CMK (cell line): ENCODE measurements at places on chromosomes 7 and 10.
A peak's percentile ranks its signal among the peaks of the same experiment; 100 is the strongest.

DNA sequence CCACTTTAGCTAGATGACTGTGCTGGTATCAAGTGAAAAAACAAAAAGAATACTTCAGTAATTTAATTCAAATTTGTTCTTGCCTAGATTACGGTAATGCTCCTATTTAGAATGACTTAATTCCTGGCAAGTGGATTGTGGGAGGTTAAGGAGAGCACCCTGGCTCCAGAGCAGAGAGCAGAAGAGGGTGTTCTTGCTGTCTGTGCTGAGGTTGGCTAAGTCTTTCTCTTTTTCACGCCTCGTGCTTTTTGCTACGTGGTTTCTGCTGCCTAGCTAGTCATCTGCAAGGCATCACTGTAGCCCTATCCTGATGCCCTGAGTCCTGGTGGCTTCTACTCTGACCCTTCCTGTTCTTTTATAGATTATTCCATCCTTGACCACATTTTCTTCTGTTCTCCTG is 101.4 kb downstream of the INSYN2A start:
- no peak for DNase-seq

- DNase-seq, result peak; percentile 26
Observed at GRCh38 chr10:14604181-14605142, 170.2 kb downstream of the FAM107B start.

- DNase-seq, result no peak
Observed at GRCh38 chr10:6176691-6177231, 26.0 kb upstream of the PFKFB3 start.

DNA sequence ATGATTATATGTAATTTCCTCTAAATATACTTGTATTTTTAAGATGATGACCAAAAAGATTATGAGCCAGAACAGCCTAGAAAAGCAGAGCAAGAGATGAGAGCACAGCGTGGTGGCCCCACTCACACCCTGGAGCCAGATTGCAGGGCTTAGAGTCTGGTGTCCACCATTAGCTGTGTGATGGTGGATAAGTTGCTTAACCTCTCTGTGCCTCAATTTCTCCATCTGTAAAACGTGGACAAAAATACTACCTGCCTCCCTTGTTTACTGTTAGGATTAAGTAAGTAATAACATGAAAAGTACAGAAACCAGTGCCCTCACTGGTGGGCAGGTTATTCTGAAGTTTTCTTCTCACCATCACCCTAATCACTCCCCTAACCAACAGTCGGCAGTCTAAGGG is 212.3 kb downstream of the COBL start:
- no peak for DNase-seq

DNA sequence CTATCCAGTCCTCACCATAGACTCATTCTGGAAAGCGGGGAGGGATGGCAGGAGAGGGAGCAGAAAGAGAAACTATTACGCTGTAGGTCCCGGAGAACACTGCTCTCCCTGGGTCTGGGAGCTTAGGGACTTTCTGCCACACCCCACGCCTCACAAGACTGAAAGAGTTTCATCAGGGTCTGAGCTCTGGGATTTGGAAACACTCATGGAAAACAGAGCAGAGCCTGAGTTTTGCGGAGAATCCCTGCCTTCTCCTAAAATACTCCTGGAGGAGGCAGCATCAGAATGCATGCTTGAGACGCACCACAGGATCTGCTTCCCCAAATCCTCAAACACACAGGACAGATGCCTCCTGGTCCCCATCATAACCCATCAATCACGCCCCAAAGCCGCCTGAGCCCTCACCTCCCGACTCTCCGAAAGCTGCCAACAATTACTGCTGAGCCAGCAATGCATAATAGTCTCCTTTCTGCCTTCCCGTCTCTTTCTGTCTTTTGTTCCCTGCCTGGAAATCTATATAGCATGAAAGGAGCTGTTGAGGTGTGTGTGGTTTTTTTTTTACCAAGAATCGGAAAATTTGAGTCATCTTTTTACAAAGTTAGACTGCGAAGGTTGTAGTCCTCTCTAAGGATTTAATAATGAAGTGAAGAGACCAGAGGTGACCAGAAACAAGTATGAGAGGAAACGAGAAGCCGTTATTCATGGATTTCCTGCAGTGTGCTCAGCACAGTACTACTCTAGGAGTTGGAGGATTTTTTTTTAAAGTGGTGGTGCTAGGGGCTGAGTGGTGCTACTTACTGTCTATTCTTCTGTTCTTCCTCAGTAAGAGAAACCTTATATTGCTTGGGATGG is 37.7 kb downstream of the ASB13 start:
- no peak for DNase-seq

DNA sequence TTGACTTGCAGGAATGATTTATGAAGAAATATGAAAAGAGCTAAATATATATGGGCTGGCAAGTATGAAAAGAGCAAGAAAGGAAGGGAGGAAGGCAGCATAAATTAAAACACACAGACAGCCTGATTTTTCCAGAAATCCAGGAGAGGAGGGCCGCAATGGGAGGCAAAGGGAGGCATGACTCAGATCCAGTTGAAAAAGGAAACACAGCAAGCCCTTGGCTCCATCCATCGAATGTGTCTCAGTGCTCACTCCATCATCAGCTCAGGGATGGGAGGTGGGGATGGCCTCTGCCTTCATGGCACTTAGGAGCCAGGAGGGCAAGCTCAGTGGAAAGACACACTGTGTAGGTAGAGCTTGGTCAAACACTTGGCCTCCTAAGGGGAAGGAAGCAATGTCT is 75.7 kb upstream of the PDZD8 start:
- DNase-seq, result no peak

DNA sequence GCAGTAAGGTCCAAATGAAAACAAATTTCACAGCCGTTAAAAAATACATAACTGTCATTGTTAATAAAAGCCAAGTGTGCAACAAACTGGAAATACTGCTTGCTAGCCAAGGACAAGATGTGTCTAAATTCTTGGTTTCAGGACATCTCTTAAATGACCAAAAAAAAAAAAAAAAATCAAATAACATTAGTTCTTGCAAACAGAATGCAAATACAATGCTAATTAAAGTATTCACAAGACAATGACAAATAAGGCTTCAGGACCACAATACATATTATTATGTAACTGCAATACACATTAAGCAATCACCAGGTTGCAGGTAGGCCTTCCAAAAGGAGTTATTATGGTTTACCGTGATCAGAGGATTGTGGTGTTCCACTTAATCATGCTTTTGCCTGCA is 3.6 kb downstream of the ARHGAP21 start:
- DNase-seq, result no peak

DNA sequence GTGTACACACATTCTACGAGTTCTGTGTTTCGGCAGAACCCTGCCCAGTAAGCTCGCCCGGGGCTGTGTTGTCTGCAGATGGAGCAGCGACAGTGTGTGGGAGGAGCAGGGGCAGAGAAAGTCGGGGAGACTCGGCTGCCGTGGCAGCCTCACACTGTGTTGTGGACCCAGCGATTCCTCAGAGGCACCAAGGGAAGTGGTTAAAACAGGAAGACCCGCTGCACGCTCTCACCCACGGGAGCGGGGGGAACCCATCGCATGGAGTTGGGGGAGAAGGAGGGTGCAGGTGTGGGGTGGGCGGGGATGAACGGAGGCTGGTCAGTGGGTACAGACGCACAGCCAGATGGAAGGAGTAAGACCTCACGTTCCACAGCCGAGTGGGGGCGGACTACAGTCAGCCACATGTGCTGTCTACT is 250.2 kb downstream of the ELFN1 start:
- DNase-seq, result no peak

GRCh38 chr7:30224511-30225062 is 59.8 kb upstream of the ZNRF2 start:
- DNase-seq, result peak; percentile 20

DNA sequence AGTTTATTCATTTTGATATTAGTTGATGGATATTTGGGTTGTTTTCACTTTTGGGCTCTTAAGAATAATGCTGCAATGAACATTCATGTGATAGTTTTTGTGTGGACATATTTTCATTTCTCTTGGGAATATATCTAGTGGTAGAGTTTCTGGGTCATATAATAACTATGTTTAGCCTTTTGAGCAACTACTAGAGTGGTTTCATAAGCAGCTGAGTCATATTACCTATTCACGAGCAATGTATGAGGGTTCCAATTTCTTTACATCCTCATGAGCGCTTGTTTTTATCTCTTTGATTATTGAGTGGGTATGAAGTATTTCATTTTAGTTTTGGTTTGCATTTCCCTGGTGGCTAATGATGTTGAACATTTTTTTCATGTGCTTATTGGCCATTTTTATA is 182.6 kb downstream of the PON1 start:
- no peak for DNase-seq

GRCh38 chr7:130881799-130882141 is 147.8 kb upstream of the KLF14 start:
- no peak for DNase-seq
